ENCODE measurements at places on chromosomes 1 and 21.

- DNase-seq: peak; percentile 100
Measured at GRCh38 chr1:209784265-209785169, at the start of gene C1orf74. Gene C1orf74, minus strand, starts transcription at chr1:209784559. Its CDS starts 925 bp downstream, at chr1:209783634.

DNA sequence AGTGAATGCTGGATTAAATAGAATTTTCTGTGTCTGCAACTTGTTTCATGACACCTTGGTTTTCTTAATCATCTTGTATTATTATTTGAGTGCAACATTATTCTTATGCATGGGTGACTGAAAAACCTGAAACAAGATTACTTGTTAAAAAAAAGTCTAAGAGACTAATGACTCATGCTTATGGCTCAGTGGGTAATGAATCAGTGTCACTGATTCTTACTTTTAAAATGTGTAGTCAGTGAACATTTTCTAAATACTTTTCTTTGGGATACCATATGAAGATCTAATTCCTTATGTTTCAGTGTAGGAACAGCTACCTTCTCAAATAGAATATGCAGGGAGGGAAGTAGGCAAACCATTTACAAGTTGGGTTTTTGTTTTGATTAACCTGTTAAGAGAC lies 65.5 kb downstream of the PRKAA2 start:
- DNase-seq: no peak

- peak; percentile 88 for DNase-seq
Measured at GRCh38 chr1:159923203-159924024, 1.9 kb downstream of the TAGLN2 start.

- no peak for DNase-seq
Measured at GRCh38 chr1:104706631-104707147, 957.0 kb downstream of the AMY1C start.

DNA sequence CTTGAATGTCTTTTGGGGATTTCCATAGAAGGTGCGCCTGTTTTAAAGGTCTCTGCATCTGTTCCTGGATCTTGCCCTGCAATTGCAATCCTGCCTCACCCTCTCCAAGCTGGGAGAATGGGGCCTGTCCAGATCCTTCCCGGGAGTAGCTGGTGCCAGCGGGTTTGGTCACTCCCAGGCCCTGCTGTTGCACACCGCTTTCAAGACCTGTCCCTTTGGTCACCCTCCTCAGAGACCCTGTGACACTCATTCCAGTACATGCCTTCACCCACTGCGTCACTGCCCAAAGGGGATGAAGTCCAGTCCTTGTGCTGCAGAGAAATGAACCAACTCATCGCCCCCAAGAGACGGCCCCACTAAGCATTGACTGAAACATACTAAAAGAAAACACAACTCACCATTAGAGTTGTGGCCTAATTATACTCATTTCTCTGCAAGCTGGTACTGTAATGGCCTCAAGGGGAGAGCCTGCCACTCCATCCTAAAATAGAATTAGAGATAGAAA lies 1.9 kb upstream of the IRF2BP2 start:
- DNase-seq: peak; percentile 42

DNA sequence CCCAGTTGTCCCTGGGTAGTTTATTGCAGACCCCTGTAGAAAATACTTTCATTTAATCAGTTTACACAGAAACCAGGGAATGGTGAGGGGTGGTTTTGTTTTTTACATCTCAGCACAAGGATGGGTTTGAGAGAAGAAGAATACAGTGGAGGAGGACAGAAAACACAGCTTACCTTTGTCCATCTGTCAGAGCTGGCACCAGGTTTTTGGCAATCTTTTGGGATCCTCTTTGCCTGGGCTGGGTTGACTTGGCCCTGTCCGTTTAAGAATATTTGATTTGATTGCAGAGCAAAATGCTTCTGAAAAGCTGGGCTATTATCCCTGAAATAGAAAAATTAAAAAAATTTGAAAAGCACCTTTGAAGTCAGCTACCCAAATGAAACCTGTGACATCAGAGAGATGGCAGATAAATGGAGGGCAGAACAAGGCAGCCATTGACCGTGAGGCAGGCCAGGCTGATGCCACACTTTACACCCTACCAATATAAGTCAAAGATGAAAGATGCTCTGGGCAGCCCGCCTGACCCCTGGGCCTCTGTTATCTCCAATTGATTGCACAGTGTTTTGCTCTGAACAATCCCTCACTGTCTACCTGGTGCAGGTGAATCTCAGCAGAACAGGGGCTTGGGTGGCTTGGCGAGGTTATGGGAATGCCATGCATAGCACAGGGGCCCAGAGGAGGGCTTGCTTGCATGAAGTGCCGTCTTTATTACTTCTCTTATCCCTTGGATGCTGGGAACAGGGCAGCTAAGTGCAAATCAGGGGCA lies 218.8 kb downstream of the LMX1A start:
- DNase-seq: no peak

Measured in left ventricle myocardium superior (tissue), 1 donor.